ENCODE measurements at places on chromosomes 2 and 18. TPM values are rescaled to one million over a fixed set of nuclear protein-coding genes. Genes with fewer than 3 reads are reported as not detected.

DNA sequence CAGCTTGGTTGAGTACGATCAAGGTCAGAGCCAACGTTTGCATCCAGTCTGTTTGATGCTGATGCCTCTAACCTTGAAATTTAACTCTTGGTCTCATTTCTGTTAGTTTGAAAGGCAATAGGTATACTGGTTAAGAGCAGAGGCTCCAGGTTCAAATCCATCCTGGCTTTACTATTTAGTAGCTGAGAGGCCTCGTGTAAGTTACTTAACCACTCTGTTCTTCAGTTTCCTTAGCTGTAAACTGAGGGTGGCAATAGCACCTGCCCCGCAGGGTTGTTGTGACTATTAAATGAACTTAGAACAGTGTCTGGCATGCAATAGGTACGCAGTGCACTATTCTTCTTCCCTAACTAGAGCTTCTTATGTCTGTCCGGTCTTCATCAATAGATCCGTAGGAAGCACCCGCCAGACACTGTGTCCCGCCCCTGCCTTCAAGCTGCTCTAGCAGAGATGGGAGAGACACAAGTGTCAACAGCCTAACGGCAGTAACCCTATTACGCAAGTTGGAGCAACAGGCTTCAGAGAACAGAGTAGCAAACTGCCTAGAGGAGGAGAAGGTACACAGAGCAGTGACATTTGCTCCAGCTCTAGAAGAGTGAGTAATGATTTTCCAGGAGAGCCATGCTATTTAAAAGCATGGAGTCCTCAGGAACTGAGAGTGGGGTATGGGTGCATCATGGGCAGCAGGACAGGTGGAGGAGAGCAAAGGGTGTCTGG, 62.7 kb upstream of the ST3GAL5 start:
- no peak for DNase-seq

DNA sequence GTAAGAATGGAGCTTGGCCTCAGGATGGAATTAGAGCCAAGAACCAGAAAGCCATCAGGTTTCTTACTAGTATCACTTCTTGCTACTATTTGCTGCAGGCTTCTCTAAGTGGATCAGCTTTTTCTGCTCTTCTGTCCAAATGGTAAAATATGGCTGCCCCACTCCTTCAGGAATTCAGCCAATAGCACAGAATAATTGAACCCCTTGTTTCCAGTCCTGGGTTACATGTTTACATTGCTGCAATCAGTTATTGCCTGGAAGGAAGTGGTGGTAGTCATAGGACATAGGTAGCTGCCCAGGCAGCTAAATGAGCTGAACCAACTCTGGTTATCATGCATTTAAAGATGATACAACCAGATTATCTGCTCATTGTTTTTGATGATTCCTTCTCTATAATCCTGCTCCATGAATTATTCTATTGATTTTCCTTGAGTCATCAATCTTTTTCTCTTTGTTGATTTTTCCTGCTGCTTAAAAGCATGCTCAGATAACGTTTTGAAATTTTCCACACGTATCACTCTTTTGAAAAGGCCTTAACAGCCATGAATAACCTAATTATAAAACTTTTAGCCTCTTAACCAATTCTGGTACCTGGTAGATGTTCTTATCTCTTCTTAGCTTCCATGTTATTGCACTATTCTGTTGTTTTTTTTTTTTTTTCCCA, 12.6 kb downstream of the AGPS start:
- no peak for DNase-seq

DNA sequence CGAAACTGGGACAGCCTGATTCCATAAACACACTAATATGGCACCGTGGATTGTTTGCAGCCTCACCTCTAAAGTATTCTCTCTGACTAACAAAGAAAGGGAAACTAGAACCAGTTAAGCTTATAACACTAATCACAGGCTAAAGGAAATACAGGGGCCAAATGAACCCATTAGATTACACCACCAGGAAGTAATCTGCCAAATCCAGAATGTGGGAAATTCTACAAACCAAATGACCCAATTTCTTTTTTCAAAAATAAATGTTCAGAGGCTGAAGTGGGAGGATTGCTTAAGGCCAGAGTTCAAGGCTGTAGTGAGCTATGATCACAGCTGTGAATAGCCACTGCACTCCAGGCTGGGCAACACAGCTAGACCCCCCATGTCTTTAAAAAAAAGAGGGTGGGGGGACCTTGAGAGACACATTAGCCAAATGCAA, 1.5 kb upstream of the MPPE1 start:
- no peak for DNase-seq

Gene RBMS1
- total RNA-seq = 131 TPM

Gene PPP1R1C
- 23.4 TPM for total RNA-seq

DNA sequence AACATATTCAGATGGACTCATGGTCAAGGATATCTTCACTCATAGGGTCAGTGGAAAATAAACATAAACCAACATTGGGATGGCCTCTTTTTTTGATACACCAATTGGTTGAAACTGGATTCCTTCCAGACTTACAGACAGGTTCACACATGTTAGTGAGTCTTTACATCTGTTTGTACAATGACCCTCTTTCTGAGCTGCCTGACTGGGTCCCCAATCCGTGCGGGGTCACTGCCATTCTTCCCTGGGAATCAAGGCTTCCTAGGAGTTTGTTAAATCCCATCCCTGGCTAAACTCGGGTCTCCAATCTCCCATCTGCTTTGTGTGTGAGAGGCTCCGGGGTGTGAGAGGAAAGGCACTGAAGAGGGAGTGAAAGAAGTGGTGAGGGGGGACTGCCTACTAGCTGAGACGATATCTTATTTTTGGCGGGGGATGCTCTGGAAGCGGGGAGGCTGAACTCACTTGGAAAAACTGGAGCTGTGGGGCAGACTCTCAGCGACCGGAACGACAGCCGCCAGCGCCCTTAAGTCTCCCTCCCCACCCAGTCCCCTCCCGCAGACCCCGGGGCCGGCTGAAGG, 487 bp downstream of the STARD6 start:
- no peak for DNase-seq

Gene CPO
- total RNA-seq = not detected

Gene CTAGE1
- total RNA-seq = 8.9 TPM

GRCh38 chr2:102256276-102256675, 55.1 kb upstream of the IL1RL1 start:
- DNase-seq = no peak

Gene SLC14A1
- 15.2 TPM for total RNA-seq

- DNase-seq = no peak
Measured at GRCh38 chr2:174047746-174048145, 82.6 kb upstream of the SP3 start.

Gene SPATA3
- not detected for total RNA-seq

DNA sequence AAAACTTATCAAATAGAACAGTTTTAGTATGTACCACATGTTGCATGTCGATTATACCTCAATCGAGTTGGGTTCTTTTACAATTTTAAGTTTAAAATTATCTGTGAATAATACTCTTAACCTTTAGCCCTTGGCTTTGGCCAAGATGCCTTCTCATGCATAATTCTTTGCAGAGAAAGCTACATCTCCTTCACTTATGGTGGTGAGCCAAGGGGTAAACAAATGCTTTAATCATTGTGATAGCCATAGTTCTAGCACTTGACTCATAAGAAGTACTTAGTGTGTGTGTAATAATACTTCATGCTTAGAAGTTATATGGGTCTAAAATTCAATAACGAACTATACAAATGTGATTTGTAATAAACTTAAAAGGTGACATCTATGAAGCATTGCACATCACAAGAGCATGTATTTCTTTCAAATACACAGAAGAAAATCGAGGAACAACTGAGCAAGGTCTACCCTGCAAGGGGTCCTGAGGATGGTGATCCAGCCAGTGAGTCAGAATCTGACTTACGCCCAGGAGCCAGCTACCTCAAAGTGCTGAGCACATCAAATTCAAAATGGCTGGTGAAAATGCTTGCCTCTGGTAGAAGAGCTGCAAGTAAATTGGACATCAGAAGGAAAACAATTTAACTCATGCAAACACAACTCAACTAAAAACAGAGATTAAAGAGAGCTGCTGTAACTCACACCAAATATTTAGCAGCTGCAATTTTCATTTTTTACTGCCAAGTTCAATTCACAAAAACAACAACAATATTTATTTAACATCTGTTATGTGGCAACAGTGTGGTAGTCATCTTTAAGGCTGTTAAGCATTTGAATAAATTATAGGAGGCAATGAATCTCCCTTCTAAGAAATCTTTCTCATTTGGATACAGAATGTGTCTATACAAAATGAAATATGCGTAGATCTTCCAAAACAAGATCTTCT, 23.8 kb upstream of the TTC39C start:
- DNase-seq = no peak

GRCh38 chr2:189444322-189444721, 3.0 kb downstream of the WDR75 start:
- no peak for DNase-seq

GRCh38 chr2:47225061-47225783, 70.1 kb upstream of the STPG4 start:
- DNase-seq = peak; percentile 78

- DNase-seq = no peak
Measured at GRCh38 chr18:77161961-77162360, 29.4 kb upstream of the MBP start.

- DNase-seq = no peak
Measured at GRCh38 chr2:216804357-216805350, 55.2 kb downstream of the TNP1 start.

GRCh38 chr18:59783138-59783537, 85.9 kb upstream of the CCBE1 start:
- peak; percentile 16 for DNase-seq

- no peak for DNase-seq
Measured at GRCh38 chr2:149094217-149095015, 55.9 kb downstream of the LYPD6B start.

DNA sequence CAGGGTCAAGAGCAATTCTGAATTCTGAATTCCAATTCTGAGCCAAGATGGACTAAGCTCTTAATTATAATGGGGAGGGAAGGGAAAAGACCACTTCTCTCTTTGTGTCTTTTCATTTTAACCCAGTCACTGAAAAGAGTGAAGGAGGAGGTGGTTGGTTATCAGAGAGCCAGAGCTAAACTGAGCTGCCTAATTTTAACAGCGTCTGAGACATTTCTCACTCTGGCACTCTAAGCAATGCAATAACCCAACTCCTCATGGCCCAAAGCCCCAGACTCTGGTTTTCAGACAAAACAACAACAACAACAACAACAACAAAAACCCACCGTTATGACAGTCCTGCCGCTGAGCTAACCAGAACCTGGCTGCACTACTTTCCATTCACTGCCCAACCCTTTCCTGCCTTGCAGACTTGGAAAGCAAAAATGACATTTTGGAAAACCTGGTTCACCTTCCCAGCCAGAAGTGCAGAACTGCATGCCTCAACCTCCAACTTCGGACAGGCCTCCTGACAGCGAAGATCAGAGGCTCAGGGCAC, 1.0 kb downstream of the CHST10 start:
- DNase-seq = no peak

DNA sequence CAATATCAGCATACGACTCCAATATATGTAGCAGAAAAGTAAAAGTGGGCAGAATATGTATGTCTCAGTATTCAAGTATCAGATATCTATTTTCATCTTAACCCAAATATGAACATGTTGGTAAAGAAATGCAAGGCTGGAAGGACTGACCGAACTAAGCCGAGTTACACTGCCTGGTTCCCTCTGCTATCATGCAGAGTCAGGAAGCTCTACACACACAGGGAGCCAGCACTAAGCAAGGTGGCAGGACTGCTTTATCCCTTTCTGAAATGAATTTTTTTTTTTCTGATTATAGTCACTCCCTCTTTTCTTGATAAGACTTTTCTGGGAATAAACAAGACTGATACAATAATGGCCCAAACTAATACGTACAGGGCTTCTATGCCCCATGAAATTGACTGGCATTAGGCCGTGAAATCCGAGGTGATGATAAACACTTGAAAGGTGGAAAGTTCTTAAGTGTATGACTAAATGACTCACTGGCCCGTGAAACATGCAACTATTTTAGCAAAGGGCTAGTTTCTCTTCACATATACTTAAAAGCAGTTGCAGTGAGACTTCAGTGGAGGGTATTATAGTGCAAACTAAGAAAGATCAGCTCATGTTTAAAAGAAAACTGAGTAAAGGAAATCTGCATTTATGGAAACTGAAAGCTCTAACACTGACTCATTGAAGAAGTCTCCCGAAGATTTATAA, 14.9 kb downstream of the DPP4 start:
- DNase-seq = no peak

DNA sequence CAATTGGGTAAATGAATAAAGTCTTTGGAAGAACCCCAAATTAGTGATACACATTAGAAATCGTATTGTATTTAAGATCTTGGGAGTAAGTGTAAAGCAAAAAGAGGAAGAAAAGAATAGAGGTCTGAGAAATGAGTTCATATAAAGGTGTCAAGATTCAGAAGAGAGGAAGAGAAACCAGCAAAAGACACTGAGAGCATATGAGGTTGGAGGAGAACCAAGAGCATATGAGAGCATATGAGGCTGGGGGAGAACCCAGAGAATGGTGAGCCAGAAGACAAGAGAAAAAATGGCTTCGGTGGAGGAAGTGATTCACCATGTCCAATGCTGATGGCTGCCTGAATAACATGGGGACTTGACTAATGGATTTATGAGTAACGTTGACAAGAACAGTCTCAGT, 620.1 kb upstream of the GCFC2 start:
- no peak for DNase-seq

Gene VIT
- 3.9 TPM for total RNA-seq

DNA sequence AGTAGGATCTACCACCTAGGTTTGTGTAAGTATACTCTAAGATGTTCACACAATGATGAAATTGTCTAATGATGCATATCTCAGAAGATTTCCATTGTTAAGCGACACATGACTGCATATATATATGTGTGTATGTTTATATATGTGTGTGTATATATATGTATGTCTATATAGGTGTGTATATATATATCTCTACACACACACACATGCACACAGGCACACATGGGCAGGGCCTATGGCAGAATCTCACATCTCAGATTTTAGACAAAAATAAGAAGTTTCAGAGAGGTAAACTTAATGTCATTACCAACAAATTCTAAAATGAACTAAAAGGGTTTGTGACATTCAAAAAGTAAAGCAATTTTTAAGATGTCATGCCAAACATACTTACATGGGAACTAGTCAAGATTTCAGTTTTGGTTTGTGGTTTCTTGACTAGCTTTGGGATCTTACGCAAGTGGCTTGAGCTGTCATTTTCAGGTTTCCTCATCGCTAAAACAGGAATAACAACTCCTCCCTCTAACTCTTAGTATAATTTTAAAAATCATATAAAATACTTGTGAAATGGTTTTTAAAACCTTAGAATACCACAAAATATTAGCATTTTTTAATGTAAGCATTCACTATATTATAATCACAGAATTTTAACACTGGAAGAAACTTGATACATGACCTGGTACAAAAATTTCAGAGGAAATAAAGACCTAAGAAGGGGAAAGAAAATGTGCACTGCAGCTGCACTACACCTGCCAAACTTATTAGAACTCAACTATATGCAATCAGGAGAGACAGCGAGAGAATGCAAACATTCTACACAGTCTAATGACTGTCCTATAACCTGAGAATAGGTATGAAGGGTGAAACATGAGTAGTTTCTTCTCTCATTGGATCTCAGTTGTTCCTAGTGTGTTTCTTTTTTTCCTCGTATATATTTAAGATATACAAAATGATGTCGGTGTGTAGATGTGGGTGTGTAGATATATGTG, 75.7 kb downstream of the TTC21B start:
- no peak for DNase-seq

Gene ECEL1
- 3.9 TPM for total RNA-seq

Gene CCDC148
- 3.6 TPM for total RNA-seq

GRCh38 chr2:240892356-240892755, 3.6 kb downstream of the MAB21L4 start:
- DNase-seq = no peak

Gene TIMM21
- 21.7 TPM for total RNA-seq

Measured in umbilical cord (tissue), 2 donors.